Uterus (tissue), 4 donors: ENCODE measurements at places on chromosomes 7 and 10. TPM values are rescaled to one million over a fixed set of nuclear protein-coding genes. Genes with fewer than 3 reads are reported as not detected.

GRCh38 chr7:152572101-152572500, 103.8 kb downstream of the XRCC2 start:
- DNase-seq: no peak
- no peak overlapping the region for H3K4me3 ChIP-seq
- H3K36me3 ChIP-seq: no peaks in the 10 kb centered on the region
- H3K27me3 ChIP-seq: no peaks in the 10 kb centered on the region

DNA sequence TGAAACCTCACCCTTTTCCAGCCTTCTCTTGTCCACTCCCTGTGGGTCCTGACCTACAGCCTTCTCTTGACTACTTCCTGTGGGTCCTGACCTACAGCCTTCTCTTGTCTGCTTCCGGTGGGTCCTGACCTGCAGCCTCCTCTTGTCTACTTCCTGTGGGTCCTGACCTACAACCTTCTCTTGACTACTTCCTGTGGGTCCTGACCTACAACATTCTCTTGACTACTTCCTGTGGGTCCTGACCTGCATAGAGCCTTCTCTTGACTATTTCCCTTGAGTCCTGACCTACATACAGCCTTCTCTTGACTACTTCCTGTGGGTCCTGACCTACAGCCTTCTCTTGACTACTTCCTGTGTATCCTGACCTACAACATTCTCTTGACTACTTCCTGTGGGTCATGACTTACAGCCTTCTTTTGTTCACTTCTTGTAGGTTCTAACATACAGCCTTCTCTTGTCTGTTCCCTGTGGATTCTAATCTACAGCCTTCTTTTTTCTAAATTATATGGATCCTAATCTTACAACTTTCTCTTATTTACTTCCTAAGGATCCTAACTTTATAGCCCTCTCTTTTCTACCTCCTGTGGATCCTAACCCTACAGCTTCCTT, 36.5 kb downstream of the C10orf71 start:
- no peaks in the 10 kb centered on the region for H3K36me3 ChIP-seq
- H3K4me3 ChIP-seq: no peak overlapping the region
- H3K27ac ChIP-seq: no peak overlapping the region
- no peaks in the 10 kb centered on the region for H3K4me1 ChIP-seq
- H3K27me3 ChIP-seq: no peaks in the 10 kb centered on the region

GRCh38 chr7:91717681-91718470, 162.6 kb downstream of the MTERF1 start:
- no peaks in the 10 kb centered on the region for H3K36me3 ChIP-seq
- H3K27ac ChIP-seq: no peak overlapping the region
- no peak for DNase-seq
- no peaks in the 10 kb centered on the region for H3K4me1 ChIP-seq
- no peak overlapping the region for H3K4me3 ChIP-seq

ITGB1 gene
- 521 TPM for total RNA-seq

CAMK2B gene
- 0.40 TPM for total RNA-seq

DNA sequence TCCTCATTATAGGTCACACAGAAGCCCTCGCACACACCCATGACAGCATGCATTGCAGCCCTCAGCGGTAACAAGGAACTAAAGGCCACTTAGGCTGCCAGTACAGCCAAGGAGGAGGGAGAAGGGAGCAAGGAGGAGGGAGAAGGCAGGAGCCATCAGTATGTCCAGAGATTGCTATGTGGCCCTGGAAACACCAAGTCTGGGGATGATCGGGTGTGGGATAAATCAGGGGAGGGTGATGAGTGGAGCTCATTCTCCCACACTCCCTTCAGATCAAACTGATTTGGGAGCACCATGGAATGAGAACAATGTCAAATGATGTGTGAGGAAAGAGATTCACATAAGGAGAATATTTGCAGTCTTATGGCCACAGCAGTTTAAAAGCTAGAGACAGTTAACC, 350.9 kb downstream of the TNS3 start:
- no peak overlapping the region for H3K4me3 ChIP-seq
- no peak overlapping the region for H3K27ac ChIP-seq
- H3K4me1 ChIP-seq: no peaks in the 10 kb centered on the region
- H3K27me3 ChIP-seq: no peaks in the 10 kb centered on the region
- DNase-seq: no peak
- no peaks in the 10 kb centered on the region for H3K36me3 ChIP-seq

DNA sequence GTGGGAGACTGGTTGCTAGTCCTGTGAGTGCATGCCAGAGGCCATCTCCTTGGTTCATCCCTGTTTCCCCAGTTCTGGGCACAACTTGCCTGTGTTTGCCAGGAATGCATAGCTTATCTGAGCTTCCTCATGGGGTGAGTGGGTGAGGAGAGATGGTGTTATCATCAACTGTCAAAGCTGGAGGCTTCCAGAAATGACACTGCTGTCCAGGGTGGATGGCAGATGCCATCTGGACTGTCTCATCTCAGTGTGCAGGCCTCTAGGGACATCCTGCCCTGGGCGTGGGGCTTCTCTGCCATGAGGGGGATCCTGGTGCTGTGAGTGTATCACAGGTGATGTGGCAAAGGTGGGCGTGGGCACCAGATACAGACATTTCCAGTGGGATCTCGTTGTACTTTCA, 328.6 kb downstream of the DPP6 start:
- H3K36me3 ChIP-seq: no peaks in the 10 kb centered on the region
- no peaks in the 10 kb centered on the region for H3K27me3 ChIP-seq
- H3K27ac ChIP-seq: no peak overlapping the region
- DNase-seq: no peak

- no peaks in the 10 kb centered on the region for H3K27me3 ChIP-seq
- H3K4me1 ChIP-seq: no peaks in the 10 kb centered on the region
- no peak for DNase-seq
Observed at GRCh38 chr10:7251696-7252465, 159.0 kb downstream of the SFMBT2 start.
